ENCODE measurements at places on chromosomes 4 and X. TPM values are rescaled to one million over a fixed set of nuclear protein-coding genes. Genes with fewer than 3 reads are reported as not detected.

The UGDH gene
- 71.8 TPM for total RNA-seq

The SLC9A7 gene
- total RNA-seq: 66.4 TPM

DNA sequence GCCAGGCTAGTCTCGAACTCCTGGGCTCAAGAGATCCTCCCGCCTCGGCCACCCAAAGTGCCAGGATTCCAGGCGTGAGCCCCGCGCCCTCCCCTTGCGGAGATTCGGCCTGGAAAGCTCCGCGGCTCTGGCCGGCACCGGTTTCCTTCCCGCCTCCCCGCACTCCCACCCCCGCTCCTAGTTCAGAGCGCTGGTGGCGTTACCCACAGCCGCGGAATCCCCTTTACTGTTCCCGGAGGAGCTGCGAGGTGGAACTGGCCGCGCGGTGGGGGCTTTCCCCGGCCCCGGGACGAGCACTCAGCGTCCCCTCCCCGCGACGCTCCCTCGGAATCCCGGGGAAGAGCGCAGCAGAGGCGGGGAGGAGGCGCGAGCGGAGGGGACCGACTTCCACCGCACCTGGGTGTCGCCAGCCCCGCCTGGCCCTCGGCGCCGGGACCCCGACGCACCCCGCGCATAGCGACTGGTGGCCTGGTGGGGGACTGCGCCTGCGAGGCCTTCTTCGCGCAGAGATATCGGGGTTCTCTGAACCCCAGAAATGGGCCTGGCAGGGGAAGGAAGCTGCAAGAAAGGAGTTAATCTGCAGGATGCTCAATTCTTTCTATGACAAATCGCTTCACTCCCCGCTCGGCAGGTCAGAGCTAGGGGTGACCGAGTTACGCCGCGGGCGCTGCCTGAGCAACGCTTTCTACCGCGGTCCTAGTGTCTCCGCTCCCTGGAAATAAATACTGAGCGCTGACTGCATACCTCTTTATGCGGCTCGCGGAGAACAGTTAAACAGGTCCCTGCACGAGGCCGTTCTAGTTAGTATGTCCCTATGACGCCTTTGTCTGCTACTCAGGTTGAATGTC lies 14.6 kb upstream of the SLC25A4 start:
- H3K4me1 ChIP-seq: no peaks in the 10 kb centered on the region
- DNase-seq: peak; percentile 24
- peak overlapping the region; percentile 70 for H3K4me3 ChIP-seq

The HSFX4 gene
- total RNA-seq: not detected

DNA sequence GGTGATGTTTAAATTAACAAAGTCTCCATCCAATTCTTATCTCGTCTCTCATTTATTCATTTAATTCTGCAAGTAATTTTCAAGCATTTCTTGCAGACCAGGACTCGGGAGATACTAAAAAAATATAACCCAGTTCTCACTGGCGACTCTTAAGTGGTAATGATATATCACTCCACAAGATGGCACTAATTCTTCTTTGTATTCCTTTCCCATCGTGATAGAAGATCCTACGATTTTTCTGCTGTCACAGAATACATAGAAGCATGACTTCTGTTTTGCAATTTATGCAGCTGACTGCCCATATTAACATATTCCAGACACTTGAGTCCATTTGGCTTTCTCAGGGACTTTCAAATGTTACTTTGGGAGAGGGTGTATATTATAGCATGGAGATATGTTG lies 64.0 kb upstream of the FGF13 start:
- H3K27me3 ChIP-seq: no peaks in the 10 kb centered on the region
- H3K36me3 ChIP-seq: no peaks in the 10 kb centered on the region
- no peaks in the 10 kb centered on the region for H3K4me1 ChIP-seq
- no peak overlapping the region for H3K27ac ChIP-seq
- DNase-seq: no peak

- H3K4me3 ChIP-seq: no peak overlapping the region
- H3K4me1 ChIP-seq: peaks cover 7% of the 10 kb centered on the region
- no peak overlapping the region for H3K27ac ChIP-seq
- H3K36me3 ChIP-seq: no peaks in the 10 kb centered on the region
Observed at GRCh38 chr4:98967786-98968329, 27.7 kb upstream of the METAP1 start.

The LRBA gene
- total RNA-seq: 49.0 TPM

GRCh38 chrX:119062750-119063374 lies 9.9 kb upstream of the CT47C1 start:
- no peak for DNase-seq
- no peak overlapping the region for H3K27ac ChIP-seq
- no peak overlapping the region for H3K4me3 ChIP-seq
- H3K36me3 ChIP-seq: no peaks in the 10 kb centered on the region
- no peaks in the 10 kb centered on the region for H3K4me1 ChIP-seq

DNA sequence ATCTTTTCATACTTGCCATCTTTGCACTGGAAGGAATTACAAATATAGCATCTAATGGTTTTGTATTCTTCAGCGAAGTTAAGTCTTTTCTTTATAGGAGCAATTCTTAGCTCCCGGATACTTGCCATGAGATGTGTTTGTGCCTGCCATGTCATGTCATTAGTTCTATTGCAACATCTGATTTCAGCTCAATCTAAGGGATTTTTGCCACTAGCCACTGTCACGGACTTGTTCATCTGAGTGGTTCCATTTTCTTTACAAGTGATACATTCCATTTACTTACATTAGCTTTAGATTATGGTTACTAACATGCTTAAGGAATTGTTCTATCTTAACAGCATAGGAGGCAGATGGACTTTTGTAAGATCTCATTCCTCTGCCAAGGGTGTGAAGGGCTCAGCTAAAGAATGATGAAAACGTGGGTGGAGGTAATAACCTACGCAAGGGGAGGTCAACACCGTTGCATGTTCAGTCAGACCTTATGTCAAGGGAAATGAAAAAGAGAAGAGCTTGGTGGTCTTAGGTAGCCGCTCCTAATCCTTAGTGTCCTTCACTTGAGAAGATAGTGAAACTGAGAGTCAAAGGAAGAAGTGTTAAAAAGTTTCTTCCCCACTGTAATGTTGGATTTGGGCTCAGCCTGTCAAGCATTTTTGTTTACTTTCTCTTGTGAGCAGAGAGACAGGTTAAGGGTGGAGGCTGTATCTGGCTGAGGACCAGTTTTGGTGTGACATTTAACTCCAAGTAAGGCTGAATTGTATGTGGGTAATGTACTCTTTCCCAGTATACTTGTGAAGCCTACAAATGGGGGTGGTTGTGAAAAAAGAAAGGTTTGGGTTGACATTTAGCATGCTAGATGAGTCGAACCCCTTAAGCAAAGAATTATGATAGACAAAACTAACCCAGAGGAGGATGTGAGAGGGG lies 3.6 kb upstream of the KLHL2 start:
- H3K27ac ChIP-seq: no peak overlapping the region
- DNase-seq: no peak
- H3K27me3 ChIP-seq: no peaks in the 10 kb centered on the region
- peaks cover 7% of the 10 kb centered on the region for H3K36me3 ChIP-seq
- no peak overlapping the region for H3K4me3 ChIP-seq
- peaks cover 40% of the 10 kb centered on the region for H3K4me1 ChIP-seq
